ENCODE measurements at places on chromosomes 1 and 21.

GRCh38 chr1:187490266-187490665 is 661.5 kb downstream of the PLA2G4A start:
- no peak for DNase-seq

DNA sequence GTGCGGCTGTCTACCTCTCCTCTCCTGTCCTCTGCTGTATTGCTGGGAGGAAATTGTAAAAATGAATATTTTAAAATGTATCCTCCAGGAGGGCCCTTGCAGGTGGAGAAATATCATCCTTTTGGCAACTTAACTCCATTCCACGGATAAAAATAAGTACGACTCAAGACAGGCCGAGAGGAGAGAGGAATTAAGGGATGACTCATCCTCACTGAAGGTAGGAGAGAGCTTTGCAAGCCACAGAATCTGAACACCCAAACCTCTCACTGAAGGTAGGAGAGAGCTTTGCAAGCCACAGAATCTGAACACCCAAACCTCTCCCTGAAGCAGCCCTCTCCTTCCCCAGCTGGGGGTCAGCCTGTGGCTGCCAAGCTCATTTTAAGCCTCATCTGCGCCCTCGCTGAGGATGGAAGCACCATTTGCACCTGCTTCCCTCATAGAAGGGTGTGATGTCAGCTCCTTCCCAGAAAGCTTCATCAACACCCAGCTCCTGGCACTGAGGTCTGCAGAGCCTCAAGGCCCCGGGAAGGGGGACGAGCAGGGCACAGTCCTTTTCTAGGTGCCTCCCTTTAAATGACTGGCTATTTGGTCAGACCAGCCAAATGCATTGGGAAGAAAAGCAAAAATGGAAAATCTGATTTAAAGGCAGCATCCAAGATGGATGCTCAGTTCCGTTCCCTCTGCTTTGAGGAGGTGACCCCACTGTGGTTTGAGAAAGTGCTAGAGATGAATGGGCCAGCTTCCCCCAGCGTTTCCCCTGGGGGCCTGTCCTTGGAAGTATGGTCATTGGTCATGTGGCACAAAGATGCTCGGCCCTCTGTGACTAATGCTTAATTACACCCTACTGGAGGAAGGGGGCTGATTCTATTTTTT is 12.9 kb upstream of the SELENON start:
- DNase-seq: peak; percentile 88

DNA sequence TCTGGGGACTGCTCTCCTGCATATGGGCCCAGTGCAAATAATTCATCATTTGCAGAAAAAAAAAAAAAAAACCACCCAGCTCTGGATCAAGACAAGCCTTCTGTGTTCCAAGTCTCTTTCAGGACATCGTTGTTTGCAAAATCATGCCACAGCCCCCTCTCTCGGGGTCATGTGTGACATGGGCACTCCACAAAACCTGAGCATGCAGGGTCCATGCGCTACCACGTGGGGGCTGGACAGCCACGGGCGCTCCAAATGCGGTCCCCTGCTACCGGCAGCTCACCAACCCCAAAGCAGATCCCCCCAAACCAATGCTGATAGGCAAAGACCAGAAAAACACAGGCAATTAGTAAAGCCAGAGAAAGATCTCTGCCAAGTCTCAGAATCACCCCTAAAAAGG is 17.6 kb downstream of the NPHP4 start:
- no peak for DNase-seq

- no peak for DNase-seq
Measured at GRCh38 chr21:16078382-16078781, 348.6 kb downstream of the USP25 start.

GRCh38 chr1:169886422-169886821 is 7.3 kb downstream of the SCYL3 start:
- DNase-seq: no peak

DNA sequence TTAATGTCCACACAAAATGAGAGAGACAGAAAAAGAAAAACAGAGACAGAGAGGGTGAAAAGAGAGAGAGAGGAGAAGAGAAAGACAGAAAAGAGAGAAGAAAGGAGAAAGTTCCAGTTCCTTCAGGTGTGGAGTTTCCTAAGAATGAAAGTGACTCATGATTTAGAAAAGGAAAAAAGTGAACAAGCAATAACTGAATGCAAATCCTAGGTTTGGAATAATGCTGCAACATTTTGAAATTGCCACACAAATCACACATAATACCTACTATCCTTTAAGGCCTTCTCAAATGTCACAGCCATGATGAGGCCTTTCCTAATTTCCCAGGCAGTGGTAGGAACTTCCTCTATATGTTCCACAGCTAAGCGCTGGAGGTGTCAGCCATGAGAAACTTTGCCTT is 31.5 kb upstream of the XPR1 start:
- DNase-seq: no peak

DNA sequence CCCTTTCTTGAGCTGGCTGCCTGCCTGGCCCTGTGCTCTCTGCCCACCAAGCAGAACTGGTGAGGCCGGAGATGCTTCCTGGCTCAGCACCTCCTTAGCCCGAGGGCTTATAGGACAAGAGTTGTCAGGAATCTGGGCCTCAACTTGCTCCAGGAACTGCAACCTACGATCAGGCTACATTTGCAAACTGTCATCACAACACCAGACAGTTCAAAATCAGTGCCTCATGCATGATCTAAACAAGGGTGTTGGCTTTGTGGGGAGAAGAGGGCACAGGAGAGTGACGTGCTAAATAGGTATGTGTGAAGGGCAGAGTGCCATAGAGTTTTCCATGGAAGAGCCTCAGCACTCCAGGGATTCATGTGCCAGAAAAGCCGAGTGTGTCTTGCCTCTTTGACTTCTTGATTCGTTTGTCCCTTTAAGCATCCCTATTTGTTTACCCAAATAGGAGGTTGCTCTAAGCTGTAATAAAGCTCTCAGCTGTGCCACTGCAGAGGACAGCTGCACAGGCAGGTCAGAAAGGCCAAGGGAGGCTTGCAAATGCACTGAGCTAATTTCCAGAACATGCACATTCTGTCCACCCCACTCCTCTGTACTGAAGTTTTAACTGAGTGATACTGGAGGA is 30.2 kb upstream of the NEK2 start:
- peak; percentile 49 for DNase-seq

DNA sequence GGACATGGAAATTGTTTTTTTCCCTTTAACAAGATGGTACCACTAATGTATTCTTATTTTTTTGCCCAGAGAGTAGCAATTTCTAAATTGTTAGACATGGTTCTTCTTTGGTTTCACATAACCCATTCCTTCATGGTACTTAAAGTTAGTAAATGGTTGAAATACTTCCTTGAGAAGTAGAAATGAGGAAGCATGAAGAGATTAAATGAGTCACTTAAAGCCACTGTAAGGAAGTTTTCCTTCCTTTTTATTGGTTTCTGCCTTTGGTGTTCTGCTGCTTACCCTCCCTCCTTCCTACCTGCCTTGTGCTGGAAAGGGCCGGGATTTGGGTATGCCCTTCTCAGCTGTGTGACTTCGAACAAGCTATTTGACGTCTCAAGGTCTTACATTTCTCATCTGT is 101.0 kb downstream of the KIF26B start:
- no peak for DNase-seq

GRCh38 chr1:98754176-98754575 is 92.7 kb downstream of the SNX7 start:
- DNase-seq: no peak

DNA sequence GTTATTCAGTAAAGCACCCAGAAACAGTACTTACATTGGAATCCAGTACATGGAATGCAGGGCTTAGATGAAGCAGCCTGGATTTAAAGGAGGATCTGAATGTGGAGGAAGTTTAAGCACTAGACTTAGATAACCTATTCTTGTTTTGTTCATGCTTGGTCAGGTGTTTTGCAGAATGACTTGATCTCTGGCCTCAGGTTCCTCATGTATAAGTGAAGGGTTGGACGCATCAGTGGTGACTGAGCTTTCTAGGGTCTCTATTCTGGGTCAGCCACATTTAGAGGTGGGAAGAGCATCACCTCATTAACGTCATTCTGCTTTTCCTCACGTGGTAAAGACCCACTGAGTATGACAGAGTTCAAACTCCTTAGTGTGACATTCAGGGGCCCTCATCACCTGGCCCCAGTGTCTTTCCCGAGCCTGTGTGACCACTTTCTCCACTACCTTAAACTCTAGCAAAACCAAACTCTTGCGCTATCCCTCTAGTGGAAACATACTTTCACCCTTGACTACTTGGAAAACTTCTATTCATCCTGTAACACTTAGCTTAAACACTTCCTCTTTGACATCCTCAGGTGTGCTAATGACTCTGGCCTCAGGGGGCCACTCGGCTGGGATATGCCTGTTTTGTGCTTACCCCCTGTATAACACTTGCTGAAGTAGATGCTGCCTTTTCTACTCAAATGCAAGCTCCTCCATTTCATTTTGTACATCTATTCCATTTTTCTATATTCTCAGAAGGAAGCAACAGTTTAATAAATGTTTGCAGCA is 871 bp upstream of the ERICH3 start:
- DNase-seq: no peak

- no peak for DNase-seq
Measured at GRCh38 chr1:205769641-205770365, 5.5 kb downstream of the RAB29 start.

DNA sequence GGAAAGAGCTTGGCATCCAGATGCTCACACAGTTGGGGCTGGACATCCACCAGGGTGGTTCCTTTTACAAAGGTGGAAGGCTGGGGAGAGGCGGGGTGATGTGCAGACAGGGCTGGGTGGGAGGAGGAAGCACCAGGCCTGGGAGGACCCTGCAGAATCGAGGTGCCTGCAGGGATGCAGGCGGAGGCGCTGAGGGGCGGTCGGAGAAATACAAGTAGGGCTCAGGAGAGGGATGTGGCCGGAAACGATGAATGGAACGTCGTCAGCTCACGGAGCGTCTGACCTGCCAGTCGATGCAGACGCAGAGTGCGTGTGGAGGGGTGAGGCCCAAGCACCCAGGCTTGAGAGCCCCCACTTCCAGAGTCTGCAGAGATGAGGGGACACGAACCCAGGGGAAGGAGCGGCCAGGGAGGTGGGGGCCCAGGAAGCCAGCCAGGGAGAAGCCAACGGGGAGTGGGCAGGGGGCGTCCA is 63.4 kb downstream of the TRIM11 start:
- no peak for DNase-seq

GRCh38 chr1:60152891-60153290 is 79.3 kb upstream of the C1orf87 start:
- DNase-seq: no peak

GRCh38 chr1:98371764-98372163 is 289.8 kb upstream of the SNX7 start:
- no peak for DNase-seq

- no peak for DNase-seq
Measured at GRCh38 chr1:1259951-1260600, 13.6 kb upstream of the C1QTNF12 start.

DNA sequence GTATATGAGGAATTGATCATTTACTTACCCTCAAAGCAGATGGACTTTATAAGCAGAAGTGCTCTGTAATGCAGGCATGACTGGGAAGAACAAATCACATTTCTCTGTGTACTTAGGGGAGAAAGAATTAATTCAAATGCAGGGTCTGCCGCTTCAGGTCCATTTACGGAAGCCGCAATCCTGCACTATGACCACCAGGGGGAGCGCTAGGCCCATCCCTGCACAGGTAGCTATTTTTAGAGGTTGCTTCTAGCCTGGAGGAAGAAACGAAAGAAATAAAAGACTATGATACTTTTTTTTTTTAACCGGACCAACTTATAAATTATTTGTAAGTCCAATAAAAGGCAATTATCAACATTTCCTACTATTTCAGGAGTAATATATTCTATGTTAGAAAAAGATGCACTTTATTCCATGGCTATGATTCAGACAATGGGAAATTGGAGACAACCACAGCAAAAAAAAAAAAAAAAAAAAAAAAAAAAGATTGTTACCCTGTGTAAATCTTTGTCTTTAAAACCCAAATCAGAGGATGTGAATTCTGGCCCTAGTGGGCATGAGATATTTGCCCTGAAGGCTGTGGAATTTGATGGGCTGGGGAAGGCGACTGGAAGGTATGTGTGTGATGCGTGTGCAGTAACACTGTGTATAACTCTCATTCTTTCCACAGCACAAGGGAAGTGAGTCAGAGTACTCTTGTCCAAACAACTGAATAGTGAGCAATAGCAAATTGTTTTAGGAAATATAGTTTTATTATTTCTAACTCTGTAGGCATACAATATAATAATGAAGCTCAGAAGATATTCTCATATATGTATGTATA is 12.9 kb upstream of the FYB2 start:
- peak; percentile 84 for DNase-seq

DNA sequence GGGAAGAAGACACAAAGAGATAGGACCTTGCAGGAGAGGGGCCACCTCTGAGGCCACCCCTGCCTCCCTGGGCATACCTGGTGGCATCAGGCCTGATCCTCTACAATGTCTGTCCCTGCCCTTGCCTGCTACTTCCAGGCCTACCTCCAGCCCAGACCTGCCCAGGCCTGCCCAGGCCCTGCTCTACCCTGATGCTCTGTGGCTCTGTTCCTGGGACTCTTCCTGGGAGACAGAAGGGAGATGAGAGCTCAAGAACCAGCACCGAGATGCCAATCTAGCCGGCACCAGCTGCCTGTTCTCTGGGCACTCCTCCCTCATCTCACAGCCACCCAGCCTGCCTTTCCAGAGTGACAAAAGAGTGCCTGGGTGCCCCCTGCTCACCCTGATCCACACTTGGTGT is 2.7 kb downstream of the CELF3 start:
- no peak for DNase-seq

DNA sequence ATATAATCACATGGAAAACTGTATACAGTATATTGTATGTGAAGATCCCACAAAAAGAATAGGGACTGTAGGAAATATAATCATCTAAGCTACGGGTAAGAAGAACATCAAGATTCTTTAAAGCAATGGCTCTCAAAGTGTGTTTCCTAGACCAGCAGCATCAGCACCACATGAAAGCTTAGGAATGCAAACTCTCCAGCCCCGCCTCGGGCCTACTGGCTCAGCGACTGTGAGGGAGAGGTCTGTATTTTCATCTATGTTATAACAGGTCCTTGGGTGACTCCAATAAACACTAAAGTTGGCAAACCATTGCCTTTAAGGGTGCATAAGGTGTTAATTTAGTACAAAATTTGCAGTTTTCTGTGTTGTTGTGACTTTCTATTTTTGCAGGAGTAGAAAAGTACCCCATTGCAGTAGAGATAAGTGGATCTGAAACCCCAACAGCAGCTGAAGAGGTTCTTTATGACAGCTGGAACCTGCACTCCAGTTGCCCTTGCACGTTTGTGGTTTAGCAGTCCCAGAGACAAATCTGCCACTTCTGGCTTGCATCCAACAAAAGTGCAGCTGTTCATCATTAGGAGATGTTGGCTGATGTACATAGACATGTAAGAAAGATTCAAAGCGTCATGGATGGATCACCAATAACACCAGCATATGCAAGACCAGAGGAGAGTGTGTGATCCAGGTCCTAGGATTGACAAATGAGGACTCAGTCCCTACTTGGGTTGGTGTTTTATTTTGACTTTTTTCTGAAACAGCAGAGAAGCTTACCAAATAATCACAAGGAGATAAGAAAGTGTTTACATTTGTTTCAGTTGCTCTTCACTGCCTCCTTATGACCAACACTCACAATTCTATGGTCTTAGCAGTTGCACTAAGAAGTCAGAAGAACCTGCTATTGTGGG is 15.9 kb upstream of the IFNAR1 start:
- DNase-seq: peak; percentile 86

- peak; percentile 78 for DNase-seq
Measured at GRCh38 chr1:218584418-218585155, 239.5 kb downstream of the TGFB2 start.

- no peak for DNase-seq
Measured at GRCh38 chr1:207342332-207342731, 20.9 kb downstream of the CD55 start.
